ENCODE measurements at places on chromosomes 4 and X.

DNA sequence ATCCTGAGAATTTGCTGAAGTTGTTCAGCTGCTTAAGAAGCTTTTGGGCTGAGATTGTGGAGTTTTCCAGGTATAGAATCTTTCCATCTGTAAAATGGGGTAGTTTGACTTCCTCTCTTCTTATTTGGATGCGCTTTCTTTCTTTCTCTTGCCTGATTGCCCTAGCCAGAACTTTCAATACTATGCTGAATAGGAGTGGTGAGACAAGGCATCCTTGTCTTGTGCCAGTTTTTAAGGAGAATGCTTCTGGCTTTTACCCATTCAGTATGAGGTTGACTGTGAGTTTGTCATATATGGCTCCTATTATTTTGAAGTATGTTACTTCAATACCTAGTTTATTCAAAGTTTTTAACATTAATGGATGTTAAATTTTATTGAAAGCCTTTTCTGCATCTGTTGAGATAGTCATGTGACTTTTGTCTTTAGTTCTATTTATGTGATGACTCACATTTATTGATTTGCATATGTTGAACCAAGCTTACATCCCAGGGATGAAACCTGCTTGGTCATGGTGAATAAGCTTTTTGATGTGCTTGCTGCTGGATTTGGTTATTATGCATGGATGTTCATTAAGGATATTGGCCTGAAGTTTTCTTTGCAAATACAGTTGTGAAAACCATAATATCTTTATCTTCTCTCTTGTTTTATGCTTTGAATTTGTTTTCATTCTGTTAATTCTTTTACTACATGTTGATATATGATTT is 573.8 kb upstream of the NDST4 start:
- no peak for DNase-seq
- H3K27me3 ChIP-seq: no peaks in the 10 kb centered on the region
- H3K27ac ChIP-seq: no peak overlapping the region
- H3K4me3 ChIP-seq: no peak overlapping the region
- H3K36me3 ChIP-seq: no peaks in the 10 kb centered on the region

DNA sequence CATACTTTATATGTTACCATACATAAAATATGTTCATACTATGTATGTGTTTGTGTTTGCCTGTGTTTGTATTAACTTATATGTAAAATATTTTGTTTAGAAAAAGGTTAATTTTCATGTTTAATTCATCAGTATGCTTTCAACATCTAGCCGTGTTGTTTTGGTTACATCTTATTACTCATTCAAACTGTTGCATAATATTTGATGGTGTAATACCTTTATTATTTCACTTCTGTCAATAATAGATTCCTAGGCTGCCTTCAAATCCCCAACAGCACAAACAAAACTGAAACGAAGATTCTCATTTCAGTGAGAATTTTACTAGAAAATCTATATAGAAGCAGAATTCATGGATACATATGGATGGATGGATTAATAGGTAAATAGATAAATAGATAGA is 462.3 kb upstream of the ADGRL3 start:
- no peaks in the 10 kb centered on the region for H3K27me3 ChIP-seq
- H3K36me3 ChIP-seq: no peaks in the 10 kb centered on the region
- no peak overlapping the region for H3K4me3 ChIP-seq
- DNase-seq: no peak

GRCh38 chr4:83276299-83277040 is 8.1 kb downstream of the COQ2 start:
- H3K36me3 ChIP-seq: peaks cover 11% of the 10 kb centered on the region
- no peak overlapping the region for H3K27ac ChIP-seq
- H3K4me1 ChIP-seq: peaks cover 7% of the 10 kb centered on the region

GRCh38 chrX:22467571-22467970 is 194.9 kb downstream of the CBLL2 start:
- H3K4me3 ChIP-seq: no peak overlapping the region
- DNase-seq: no peak
- no peaks in the 10 kb centered on the region for H3K27me3 ChIP-seq
- H3K27ac ChIP-seq: no peak overlapping the region
- no peaks in the 10 kb centered on the region for H3K36me3 ChIP-seq

- H3K4me3 ChIP-seq: no peak overlapping the region
- H3K36me3 ChIP-seq: no peaks in the 10 kb centered on the region
- no peaks in the 10 kb centered on the region for H3K4me1 ChIP-seq
- no peak for DNase-seq
- H3K27ac ChIP-seq: no peak overlapping the region
- no peaks in the 10 kb centered on the region for H3K27me3 ChIP-seq
Observed at GRCh38 chr4:43238585-43238984, 346.1 kb downstream of the GRXCR1 start.

DNA sequence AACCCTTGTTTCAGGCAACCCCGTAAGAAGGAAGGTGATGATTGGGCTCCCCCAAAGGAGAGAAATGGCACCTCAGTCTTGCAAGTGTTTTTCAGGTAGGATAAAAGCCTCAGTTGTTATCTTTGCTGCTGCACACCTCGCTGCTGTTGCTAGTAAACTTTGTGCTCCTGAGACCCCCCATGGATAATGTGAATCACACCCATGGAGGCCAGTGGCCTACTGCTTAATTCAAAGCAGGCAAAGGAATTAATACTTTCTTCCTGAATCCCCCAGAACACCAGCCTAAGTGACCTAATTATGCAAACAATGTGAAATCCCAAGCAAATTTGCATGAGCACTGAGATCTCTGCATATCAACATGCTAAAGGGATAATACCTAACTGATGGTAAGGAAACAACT is 337.5 kb downstream of the GRIA2 start:
- H3K27ac ChIP-seq: no peak overlapping the region
- no peaks in the 10 kb centered on the region for H3K27me3 ChIP-seq
- DNase-seq: no peak
- H3K4me3 ChIP-seq: no peak overlapping the region
- H3K36me3 ChIP-seq: no peaks in the 10 kb centered on the region

- peaks cover 7% of the 10 kb centered on the region for H3K4me1 ChIP-seq
- H3K36me3 ChIP-seq: no peaks in the 10 kb centered on the region
- DNase-seq: no peak
- H3K27ac ChIP-seq: no peak overlapping the region
Observed at GRCh38 chr4:143700046-143700415, 444 bp downstream of the FREM3 start.

Measured in transverse colon (tissue), 4 donors.